ENCODE measurements at places on chromosomes 3 and 15.

DNA sequence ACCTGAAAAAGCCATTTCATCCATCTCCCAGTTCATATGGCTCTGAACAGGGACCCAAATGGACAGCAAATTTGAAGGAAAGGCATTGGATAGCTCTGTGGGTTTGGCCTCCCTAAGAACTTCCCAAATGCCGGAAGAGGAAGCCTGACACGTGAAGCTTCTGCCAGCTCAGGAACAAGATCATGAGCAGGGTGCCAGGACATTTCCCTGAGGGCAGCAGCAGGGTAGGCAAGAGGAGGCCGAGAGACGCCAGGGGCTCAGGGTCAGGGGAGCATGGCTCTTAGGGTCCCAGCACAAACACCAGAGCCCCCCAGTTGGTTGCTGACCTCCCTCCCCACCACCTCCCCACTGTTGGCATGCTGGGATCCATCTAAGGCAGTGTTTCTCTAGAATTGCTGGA lies 187.5 kb downstream of the MEGF11 start:
- DNase-seq: no peak

DNA sequence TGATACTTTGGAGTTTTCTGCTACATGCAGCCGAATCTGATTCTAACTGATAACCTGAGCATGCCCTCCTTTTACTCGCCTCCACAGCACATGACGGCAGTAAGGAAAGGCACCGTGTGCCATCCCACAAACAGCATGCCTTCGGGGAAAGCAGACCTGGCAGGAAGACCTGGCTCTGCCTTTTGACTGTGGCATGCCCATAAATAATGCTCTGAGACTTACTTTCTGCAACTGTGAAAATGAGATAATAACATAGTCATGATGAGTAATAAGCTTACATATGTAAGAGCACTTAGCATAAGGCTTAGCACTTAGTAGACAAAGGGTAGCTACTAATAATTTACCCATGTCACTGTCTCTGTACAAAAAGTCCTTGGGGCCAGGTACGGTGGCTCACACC lies 32.9 kb downstream of the MTHFS start:
- no peak for DNase-seq

DNA sequence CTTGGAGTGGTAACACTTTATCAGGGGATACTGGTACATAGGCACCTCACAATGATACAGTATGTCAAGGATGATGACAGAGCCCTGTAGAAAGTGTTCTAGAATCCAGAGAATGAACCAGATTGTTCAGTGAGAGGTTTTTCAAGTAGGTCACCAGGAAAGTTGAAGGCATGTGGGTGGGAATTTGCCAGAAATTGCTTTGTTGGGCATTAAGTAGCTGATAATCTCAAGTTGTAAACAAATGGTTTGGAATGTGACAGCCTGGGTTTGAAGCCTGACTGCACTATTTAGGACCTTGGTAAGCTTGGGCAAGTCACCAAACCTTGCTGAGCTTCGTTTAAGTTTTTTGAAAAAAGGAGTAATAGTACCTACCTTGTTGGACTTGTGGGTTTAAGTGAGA lies 12.5 kb downstream of the SLC35G2 start:
- DNase-seq: no peak

DNA sequence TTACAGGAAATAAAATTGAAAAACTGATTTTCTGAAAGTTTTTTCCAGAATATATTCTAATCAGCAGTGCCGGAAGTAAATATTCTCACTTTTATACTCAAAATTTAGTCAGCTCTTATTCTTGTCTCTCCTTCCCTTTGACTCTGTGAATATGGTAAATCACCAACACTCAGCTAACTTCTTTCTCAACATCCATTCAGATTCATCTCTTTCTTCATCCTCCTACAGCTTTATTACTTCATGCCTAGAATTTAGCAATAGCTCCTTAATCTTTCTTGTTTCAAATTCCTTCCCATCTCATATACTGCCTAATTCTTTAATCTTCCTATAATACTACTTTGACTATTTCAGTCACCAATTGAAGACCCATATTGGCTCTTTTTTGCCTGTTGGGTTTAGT lies 67.9 kb downstream of the FGF7 start:
- DNase-seq: no peak

- no peak for DNase-seq
Measured at GRCh38 chr15:57873564-57874209, 167.2 kb downstream of the POLR2M start.

- DNase-seq: no peak
Measured at GRCh38 chr15:64865998-64866520, 24.3 kb downstream of the PLEKHO2 start.

GRCh38 chr3:149015393-149015792 lies 24.1 kb downstream of the GYG1 start:
- DNase-seq: no peak
